ENCODE measurements at places on chromosomes 2 and 18. TPM values are rescaled to one million over a fixed set of nuclear protein-coding genes. Genes with fewer than 3 reads are reported as not detected.

SERPINB4 gene
- not detected for total RNA-seq

VWC2L gene
- total RNA-seq = under 0.01 TPM

CROCC2 gene
- total RNA-seq = not detected

OBSL1 gene
- 67.0 TPM for total RNA-seq

MITD1 gene
- total RNA-seq = 23.3 TPM

MC2R gene
- total RNA-seq = not detected

CDC42EP3 gene
- total RNA-seq = 132 TPM

RESP18 gene
- total RNA-seq = not detected

NDC80 gene
- 25.5 TPM for total RNA-seq

SLC5A7 gene
- not detected for total RNA-seq

LOXHD1 gene
- total RNA-seq = under 0.01 TPM

DNA sequence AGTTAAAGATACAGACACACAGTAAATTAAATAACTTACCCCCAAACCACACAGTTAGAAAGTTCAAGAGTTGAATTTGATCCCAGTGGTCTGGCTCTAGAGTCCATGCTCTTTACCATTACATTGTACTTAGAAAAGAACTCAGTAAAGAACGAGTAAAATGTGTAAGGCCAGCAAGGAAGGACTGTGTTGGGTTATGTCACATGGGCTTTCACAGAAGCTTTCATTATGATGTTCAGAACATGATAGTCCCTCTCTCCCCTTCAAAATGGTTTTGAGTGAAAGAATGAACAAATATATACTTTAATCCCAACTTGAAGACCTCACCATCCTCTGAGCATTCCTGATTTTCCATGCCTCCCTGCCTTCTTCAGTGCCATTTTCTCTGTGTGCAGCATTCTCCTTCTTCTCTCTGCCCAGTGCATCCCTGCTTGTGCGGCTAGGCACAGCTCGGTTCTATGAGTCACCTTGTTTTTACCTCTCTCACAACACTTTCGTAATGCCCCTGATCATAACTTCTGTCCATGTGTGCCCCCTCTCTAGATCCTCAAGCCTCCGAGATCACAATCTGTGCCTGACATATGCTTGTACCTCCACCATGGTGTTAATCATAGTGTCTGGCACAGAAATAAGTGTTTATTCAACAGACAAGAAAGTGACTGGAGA, 22.0 kb downstream of the RASGRP3 start:
- no peak for DNase-seq

GRCh38 chr2:122098306-122098705, 342.9 kb downstream of the TSN start:
- no peak for DNase-seq

DNA sequence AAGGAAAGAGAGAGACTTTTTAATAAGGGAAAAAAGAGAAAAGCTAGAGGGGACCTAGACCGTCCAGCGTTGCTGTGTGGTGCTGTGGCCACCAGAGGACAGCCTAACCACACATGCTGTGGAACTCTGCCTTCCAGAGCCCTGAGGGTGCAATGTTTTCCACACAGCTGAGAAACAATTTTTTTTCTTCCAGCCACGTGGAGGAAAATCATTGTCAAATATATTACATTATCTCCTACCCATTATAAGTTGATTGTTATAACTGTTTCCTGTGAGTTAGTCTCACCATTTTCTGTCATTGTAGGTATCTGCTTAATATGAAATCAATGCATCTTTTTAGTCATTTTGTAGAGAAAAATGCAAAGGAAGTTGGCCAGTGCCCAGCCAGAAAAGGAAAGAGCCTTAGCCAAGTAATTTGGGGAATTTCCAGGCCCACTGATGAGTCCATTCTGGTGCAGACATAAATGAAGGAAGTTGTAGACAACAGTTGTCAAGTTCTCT, 5.9 kb upstream of the MRPL19 start:
- peak; percentile 71 for DNase-seq

DNA sequence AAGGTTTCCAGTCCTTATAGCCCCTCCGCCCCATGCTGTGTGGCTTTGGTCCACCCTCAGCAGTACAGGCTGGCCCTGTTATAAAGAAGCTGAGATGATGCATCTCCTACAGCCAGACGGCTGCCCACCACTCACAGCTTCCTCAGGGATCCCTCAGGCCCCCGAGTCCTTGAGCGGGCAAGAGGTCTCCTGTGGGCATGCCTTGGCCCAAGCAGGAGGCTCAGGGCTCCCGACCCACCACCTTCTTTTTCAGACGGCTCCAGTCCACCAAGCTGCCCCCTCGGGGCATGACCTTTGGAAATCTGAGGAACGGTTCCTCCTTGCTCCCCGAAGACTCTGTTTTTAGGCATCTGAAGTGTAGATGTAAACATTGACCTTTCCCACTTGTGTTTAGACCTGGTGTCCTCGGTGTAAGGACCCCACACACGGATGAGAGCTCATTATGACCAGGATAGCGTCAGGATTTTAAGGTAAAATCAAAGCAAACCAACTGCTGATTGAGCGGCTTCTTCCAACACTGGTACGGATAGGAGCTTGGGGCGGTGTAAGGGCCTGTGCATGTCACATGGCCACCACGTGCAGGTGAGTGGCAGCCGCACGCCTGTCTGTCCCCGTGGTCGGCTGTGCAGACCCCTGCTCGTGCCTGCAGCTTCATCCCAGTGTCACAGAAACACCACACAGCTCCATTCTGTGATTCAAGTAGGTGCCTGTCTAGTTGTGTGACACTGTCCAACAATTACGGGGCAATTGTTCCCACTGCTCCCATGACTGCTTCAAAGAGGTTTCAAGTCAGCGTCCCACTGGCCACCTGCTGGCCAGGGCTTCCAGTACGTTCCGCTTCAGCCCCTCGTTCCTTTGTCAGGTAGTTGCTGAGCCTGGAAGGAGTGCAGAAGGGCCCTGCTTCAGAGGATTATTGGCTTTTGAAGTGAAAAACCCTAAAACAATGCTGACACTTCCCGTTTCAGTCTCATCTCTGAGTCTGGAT, 74.7 kb downstream of the NDUFA10 start:
- DNase-seq = no peak

- peak; percentile 44 for DNase-seq
These were observed 150.8 kb downstream of the ANKRD44 start for GRCh38 chr2:197159661-197160211.

DNA sequence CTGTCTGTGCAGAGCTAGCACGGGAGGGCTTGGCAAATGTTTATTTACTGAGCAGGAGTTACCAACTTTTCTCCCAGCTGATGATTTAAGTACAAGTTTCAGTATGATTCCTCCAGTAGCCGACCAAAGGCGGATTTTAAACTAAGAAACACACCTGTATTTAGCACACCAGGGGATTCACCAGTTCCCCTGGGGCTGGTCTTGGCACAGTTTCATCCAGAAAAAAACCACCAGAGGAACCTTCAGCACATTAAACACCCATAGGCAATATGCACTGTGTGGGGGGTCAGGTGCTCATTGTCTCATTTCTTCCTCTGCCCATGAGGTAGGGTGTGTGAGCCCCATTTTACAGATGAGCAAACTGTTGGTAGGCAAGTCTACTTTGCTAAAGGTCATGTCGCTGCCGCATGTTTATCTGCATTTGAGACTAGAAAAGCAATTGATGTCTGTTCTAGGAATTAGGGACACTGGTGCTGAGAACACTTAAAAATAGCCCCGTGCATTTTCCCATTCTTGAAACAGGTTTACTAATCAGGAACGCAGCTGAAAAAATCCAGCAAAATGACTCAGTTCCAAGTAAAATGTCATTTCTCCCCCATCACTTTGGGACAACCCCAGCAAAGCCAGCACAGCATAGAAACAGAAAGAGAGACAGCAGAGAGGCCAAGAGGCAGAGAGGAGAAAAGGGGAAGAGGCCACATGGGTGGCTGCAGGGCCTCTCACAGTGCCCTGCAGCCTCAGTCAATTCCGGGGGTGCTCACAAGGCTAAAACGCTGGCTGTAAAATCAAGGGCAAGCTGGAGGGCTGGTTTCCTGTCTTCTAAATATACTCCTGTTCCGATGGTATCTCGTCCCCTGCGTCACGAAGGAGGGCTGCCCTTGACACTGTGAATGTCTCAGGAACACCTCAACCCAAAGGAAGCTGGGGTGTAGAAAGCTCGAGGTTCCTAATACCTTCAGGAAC, 166.8 kb upstream of the ID2 start:
- no peak for DNase-seq

DNA sequence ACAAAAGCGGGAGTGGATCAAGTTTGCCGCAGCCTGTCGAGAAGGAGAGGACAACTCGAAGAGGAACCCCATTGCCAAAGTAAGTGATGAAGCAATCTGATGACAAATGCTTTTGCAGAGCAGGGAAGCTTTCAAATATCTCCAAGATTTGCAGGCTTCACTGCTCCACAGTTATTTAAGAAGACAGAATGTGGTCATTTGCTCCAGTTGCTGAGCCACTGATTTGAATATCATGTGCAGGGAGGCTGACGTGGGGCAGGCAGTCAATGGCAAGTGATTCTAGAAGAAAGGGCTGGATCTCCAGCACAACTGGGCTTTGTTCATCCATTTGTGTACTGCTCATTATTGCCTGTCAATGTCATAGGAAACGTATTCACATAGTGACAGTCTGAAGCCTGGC, 10.2 kb downstream of the DSG4 start:
- DNase-seq = no peak

GRCh38 chr18:61894751-61895524, 2.1 kb upstream of the RNF152 start:
- peak; percentile 15 for DNase-seq

GRCh38 chr2:106143495-106144215, 50.4 kb downstream of the UXS1 start:
- DNase-seq = no peak

GRCh38 chr2:27591745-27592144, 8.9 kb downstream of the ZNF512 start:
- no peak for DNase-seq

DNA sequence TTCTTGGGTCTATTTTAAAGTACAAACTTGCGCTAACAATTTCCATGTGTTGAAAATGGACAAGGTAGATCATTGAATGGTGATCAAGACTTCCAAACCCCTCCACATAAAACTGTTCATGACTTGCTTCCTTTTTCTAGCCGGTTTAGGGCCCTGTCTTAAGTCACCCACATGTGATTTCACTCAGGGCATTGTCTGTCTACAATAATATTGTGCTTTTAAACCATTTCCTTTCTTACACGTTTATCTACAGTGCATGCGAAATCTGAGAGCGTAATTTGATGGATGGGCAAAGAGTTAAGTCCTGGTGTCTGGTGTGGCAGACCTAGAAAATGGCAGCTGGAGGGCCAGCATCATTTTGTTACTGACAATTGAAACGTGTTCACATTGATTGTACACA, 2.0 kb upstream of the ZNF516 start:
- no peak for DNase-seq

GRCh38 chr2:204850581-204850980, 305.3 kb downstream of the PARD3B start:
- no peak for DNase-seq

DNA sequence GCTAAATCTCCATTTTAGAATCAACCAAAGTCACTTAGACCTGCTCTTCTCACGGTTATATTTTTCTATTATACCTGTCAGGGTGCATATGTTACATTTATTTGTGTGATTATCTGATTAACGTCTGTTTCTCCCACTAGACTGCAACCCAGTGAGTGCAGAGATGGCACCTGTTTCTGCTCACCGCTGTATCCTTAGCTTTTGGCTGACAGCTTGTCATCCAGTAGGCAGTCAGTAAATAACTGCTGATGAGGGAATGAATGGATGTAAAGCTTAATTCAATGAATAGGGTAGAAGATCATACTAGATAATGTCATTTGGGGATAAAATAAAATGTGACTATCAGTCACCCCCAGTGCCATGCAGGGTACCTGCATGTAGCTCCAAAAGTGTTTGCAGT, 6.9 kb upstream of the CHRNA1 start:
- DNase-seq = no peak

GRCh38 chr18:56083097-56083521, 495.1 kb upstream of the TCF4 start:
- peak; percentile 10 for DNase-seq

GRCh38 chr2:10814571-10815331, 2.2 kb upstream of the PDIA6 start:
- no peak for DNase-seq

DNA sequence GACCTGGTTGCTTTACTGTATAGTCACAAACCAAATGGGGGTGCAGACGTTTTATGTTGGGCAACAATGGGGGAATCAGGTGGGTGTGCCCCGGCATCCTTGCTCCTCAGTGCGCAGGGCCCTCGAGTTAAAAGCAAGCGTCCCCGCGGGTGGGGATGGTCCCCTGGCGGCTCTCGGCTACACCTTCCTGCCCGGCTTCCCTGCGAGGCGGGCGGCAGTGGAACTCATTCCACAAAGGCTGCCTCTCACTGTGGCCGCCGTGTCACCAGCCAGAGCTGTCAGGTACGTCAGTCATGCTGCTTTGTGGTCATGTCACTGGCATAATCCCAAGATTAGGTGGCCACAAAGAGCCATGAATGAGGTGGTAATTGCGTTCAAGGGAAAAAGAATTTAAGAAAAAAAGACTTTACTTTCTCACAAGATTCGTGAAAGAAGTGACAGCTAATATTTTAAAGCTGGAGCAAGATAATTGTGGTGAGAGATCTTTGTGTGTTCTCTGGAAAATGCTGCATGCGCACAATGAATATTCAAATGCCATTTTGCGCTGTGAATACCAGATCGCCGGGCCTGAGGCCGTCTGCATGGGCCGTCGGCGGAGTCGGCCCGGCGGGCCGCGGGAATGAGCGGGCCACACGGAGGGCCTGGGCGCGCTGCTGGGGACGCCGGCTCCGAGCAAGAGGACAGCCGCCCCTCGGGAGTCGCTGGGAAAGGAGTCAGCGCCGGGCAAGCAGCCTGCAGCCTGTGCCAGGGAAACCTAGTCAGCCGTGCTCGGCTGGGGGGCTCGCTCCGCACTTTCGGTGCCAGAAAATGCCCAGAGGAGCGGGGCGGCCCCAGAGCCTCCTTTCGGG, 82.3 kb upstream of the LDLRAD4 start:
- peak; percentile 16 for DNase-seq

- peak; percentile 30 for DNase-seq
These were observed 51.4 kb downstream of the TRIB2 start for GRCh38 chr2:12767996-12768624.

DNA sequence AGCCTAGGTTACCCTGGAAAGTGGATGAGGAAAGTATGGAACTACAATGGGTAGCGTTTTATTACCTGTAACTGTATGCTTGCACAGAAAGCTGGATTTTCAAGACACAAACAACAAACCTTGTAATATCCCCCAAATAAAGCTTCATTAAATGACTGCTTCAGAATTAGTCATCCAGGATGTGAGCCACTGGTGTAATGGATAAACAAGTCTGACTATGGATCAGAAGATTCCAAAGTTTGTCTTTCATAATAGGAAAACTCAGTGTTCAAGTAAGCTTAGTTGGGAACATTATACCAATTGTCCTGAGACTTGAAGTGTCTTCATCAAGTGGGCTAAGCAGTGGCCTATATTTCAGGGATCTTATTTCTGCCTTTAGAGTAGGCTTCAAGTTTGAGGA, 518.8 kb downstream of the LRP1B start:
- peak; percentile 6 for DNase-seq

- DNase-seq = peak; percentile 98
These were observed 73.1 kb downstream of the ACKR3 start for GRCh38 chr2:236642584-236643291.
